AG04450 (cell line): ENCODE measurements at places on chromosomes 13 and 19. TPM values are rescaled to one million over a fixed set of nuclear protein-coding genes. Genes with fewer than 3 reads are reported as not detected.

Gene PCDH9
- polyA plus RNA-seq = 2.2 and 3.3 TPM in 2 replicates

GRCh38 chr19:13037161-13037560 is 41.9 kb downstream of the NFIX start:
- DNase-seq = no peak

Gene RYR1
- polyA plus RNA-seq = not detected in 2 replicates

Gene SLC7A10
- not detected in 2 replicates for polyA plus RNA-seq

Gene AP1M1
- polyA plus RNA-seq = 42.5 and 54.3 TPM in 2 replicates

GRCh38 chr13:84741253-84741652 is 859.0 kb upstream of the SLITRK1 start:
- no peak for DNase-seq

Gene CEACAM3
- not detected in 2 replicates for polyA plus RNA-seq

DNA sequence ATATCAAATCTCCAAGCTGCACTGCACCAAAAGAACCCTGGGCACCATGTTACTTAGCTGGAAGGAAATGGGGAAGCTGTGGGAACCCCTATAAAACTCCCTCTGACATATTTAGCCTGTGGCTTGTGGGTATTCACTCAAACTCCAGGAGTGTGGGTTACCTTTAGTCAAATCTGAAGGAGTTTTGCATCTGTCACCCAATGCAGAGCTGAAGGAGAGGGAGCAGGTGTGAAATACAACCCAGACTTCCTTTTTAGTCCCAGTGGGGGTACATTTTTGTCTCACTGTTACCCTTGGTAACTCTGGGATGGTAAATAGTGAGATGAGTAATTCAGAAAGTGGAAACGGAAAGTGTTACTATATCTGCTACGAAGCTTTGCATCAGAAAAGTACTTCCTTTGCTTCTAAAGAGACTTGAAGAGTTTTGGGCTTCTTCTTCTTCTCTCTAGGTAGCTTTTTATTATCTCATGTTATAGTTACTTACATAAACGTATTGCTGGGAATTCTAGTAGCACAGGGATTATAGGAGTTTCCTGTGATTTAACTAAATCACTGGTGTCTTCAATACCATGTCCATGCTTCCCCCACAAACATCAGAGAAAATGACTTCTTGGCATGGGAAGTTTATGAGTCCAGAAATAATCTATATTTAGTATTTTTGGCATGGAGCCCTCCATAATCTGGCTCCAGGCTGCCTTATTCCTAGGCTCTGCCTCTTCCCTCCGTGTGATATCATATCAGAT is 105.9 kb downstream of the AKAP11 start:
- DNase-seq = no peak

GRCh38 chr19:4831304-4831978 is at the start of gene TICAM1:
Gene TICAM1, minus strand, starts transcription at chr19:4831712. Its CDS starts 13,335 bp downstream, at chr19:4818377.
- no peak for DNase-seq

Gene ARRDC5
- not detected in 2 replicates for polyA plus RNA-seq

Gene FGF22
- polyA plus RNA-seq = not detected in 2 replicates

Gene SLITRK6
- 13.2 and 24.2 TPM in 2 replicates for polyA plus RNA-seq

Gene CYP4F2
- polyA plus RNA-seq = not detected in 2 replicates

- DNase-seq = no peak
Observed at GRCh38 chr13:45320876-45321629, 19.9 kb downstream of the TPT1 start.

Gene RASIP1
- polyA plus RNA-seq = 0.32 and 0.61 TPM in 2 replicates

DNA sequence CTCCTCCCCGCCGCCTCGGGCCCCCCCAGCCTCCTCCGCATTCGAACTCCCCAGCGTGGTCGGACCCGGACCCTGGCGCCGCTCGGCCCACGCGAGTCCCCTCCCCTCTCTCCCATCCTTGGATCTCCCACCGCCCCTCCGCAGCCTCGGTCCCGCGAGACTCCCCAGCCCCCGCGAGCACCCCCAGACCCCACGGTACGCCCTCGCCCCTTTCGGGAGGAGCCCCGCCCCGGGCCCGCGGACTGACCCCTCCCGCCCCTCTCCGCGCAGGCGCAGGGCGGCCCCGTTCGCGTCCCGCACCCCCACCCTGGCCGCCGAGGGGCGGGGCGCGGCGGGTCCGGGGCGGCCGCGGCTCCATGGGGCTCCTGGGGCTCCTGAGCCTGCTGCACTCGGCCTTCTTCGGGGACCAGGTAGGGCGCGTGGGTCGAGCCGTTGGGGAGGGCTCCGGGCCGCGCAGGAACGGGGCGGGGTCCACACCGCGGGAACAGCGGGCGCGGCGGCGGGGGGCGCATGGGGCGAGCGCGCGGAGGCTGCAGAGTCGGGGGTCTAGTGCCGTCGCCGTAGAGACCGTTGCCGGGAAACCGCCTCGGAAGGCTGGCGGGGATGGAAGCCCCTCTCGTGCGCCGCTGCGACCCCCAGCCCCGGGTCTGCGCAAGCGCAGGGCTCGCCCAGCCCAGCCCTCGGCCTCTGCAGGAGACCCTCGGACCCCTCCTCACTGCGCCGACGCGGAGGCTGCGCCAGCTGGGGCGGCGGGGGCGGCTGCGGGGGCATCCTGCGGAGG is 3.8 kb upstream of the APC2 start:
- DNase-seq = no peak

GRCh38 chr13:45162194-45162593 is 38.7 kb downstream of the KCTD4 start:
- no peak for DNase-seq

DNA sequence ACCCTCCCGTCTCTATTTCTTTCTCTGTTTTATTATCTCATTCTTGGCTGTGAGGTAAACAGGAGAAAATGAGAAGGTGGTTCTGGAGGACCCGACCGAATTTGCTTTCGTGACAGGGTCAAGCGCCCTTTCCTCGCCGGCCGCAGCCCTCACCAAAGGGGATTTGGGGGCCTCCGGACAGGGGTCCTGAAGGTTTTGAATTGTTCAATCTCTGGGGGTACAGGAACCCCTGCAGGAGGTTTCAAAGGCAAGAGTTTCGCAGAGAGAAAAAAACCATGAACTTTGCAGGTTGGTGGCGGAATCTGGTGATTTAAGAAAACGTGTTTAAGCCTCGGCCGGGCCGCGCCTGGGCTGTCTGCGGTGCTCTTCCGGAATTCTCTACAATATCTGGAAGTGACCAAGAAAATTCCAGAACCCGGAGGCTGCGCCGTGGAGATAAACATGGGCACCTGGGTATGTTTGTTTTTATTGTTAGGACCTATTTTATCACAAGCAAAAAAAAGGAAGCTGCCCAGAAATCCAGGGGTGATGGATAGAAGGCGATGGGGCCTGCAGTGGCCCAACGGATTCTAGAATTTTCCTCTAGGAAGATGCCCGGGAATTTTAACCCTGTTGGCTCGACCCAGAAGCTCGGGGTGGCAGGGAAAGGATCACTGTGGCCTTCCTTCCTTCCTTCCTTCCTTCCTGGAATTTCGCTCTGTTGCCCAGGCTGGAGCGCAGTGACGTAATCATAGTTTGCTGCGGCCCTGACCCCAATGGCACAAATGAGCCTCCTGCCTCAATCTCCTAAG is 14.2 kb upstream of the PTBP1 start:
- no peak for DNase-seq

Gene SPACA4
- not detected in 2 replicates for polyA plus RNA-seq

DNA sequence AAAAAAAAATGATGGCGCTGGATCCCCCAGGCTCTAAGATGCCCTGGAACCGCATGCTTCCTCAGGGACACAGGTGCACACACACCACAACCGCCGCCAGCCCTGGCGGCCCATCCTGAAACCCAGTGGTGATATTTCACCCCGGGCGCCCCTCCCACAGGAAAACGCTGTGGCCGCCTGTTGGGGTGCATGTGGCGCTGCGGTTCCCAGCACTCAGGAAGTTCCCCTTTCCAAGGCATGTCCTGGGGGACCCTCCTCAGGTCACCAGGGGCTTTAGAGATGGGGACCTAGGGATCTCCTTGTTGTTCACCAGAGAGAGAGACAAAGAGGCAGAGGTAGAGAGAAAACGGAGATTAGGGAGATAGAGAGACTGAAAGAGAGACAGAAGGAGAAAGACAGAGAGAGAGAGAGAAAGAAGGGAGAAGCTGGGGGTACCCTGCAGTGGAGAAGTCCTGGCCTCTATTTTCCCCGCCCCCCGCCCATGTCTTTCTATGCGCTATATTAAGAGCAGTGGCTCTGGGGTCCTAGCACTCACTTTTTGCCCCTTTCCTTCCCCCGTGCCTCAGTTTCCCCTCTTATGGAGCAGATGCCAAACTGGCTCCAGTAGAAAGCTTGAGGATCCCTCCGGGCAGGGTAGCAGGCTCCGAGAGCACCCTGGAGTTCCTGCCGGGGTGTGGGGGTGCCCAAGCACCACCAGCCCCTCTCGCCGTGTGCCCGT is 2.3 kb downstream of the ADGRE2 start:
- DNase-seq = no peak

GRCh38 chr13:70842062-70842644 is 733.9 kb upstream of the KLHL1 start:
- no peak for DNase-seq

DNA sequence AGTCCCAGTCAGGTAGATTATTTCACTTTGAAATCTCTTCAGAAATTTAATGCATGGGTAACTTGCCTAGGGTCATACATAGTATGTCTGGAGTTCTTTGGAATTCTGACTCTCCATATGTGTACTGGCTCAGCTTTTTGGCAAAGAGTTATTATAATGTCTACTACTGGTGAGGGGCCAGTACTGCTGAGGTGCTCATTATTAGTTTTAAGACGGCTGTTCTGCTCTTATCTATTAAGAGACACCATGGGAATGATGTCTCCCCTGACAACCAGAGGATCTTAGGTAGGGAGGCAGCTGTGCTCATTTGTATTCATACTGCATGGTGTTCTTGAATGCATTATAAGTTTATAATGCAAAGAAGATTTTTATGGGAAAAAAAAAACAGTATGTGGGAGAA is 184.1 kb downstream of the RGCC start:
- DNase-seq = no peak

DNA sequence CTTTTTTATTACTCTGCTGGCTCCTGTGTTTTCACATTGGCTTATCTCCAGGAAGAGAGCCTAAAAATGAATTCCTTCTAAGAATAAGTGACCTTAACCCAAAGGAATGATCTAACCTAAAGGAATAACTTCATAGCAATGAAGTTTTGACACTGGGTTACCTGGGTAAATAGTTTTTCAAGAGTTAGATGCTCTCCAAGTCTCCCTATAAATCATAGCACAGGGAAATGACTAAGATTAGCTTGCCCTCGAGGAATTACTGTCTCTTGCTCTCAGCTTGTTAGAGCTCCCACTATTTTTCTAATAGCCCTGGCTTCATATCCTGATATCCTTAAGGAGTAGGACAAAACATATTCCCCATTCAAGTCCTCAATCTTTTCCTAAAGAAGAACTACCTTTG is 66.3 kb downstream of the SPRY2 start:
- no peak for DNase-seq

DNA sequence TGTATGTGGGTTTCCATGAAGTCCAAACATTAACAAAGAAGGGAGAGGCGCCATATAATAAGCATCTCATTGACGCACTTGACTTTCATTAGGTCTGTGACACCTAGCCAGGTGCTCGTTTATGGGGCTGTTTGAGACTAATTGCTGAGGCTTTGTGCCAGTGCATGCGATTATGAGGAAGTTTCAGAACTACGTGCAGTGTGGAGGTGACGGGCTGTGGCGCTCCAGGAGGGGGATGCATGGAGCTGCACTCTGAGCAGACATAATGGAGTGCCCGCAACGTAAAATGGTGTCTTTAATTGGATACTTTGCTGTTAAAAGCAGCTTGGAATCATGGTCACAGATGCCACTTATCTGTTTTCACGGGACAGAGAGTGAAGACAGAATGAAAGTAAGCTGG is 223.2 kb downstream of the FGF9 start:
- no peak for DNase-seq

Gene OVOL3
- polyA plus RNA-seq = not detected in 2 replicates

DNA sequence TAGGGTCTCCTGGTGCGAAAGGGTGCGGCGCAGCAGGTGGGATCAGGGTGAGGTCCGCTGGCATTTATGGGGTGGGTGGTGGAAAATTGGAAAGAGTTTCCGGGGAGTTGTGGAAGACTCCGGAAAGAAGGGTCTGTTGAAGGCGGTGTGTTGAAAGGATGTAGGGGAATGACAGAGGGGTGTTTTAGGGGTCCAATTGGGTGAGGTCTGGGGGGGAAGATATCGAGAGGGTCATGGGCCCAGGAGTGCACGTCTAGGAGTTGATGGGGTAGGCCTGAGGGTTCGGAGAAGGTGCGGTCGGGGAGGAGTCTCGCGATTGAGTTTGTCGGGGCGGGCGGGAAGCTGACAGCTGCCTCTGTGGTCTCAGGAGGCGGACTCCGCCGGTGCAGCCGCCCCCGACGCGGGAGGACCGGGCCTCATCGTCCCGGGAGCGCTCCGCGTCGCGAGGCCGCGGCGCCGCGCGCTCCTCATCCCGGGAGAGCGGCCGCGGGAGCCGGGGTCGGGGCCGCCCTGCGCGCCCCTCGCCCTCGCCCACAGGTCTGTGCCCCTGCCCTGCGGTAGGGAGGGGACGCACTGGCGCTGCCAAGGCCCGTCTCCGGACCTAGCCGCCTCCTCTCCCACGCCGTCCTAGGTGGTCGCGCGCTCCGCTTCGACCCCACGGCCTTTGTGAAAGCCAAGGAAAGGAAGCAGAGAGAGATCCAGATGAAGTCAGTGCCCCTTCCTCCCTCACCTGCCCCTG is 7.0 kb downstream of the PGLYRP1 start:
- DNase-seq = no peak

Gene RNF225
- polyA plus RNA-seq = not detected in 2 replicates

Gene TNNI3
- 0.20 and 0.21 TPM in 2 replicates for polyA plus RNA-seq

Gene SYCN
- polyA plus RNA-seq = not detected in 2 replicates

Gene ELSPBP1
- polyA plus RNA-seq = not detected in 2 replicates

Gene CCL25
- not detected in 2 replicates for polyA plus RNA-seq

- DNase-seq = no peak
Observed at GRCh38 chr13:109541081-109541480, 245.3 kb downstream of the IRS2 start.

Gene MTUS2
- 0.02 TPM in 1 of 2 replicates, not detected in the other for polyA plus RNA-seq

- no peak for DNase-seq
Observed at GRCh38 chr13:82815791-82816190, 1066.5 kb downstream of the SLITRK1 start.

Gene KLF2
- 0.60 and 1.5 TPM in 2 replicates for polyA plus RNA-seq

Gene ARL11
- polyA plus RNA-seq = not detected in 2 replicates

Gene MUC16
- not detected in 2 replicates for polyA plus RNA-seq

Gene TRMT1
- polyA plus RNA-seq = 17.3 and 21.0 TPM in 2 replicates

Gene RGS9BP
- 0.07 and 0.09 TPM in 2 replicates for polyA plus RNA-seq

DNA sequence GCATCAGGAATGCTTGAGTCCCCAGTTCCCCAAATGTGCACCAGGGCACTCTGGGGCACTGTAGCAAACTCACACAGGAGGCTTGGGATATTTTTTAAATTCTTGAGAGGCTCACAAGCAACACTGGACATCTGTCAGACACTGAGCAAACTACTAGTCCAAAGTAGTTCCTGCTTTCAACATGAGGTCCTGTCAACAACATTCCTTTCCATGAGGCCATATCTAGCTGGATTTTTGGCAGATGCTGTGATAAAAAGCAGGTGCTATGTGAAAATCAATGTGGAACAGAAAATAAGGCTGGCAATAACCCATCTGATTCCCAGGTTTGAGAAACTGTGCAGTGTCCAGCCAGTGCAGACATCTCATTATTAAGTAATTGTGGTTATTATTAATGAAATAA is 50.5 kb downstream of the STARD13 start:
- no peak for DNase-seq
